Natural killer cell treated with Interleukin-12 subunit alpha and Interleukin-12 subunit beta and Interleukin-15 and Interleukin-18, amount 100 ng/mL, for 72 hours (primary cell): ENCODE measurements at places on chromosomes 5 and 9. TPM values are rescaled to one million over a fixed set of nuclear protein-coding genes. Genes with fewer than 3 reads are reported as not detected.

DNA sequence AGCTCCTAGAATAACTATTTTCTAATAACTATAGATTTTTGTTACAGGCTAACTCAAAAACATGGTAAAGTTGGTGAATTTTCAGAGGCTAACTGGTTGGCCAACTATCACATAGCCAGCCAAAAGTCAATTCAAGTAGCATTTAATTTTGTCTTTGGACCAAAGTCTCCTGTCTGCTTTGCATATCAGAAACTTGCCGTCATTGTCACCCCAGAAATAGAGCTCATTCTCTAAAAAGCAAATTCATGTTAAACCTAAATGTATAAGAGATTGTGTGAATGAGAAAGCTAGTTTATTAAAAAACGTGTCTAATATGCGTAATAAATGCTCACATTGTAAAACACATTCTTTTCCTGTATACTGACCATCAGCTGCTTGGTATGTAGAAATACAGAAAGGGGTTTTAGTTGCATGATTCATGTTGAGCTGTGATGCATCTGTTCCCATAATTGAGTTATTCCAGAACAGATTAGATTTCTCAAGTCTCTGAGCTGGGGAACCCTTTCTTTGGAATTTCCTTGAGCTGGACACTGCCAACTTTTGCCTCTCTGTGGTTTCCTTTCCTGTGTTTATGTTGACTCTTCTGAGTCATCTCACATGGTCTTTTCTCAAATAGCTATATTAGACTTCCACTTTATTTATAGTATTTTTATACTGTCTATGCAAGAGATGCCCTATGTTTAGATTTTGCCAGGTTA lies 7.3 kb downstream of the SRFBP1 start:
- DNase-seq, result no peak

GRCh38 chr5:28523888-28524635 lies 1485.7 kb upstream of the CDH9 start:
- DNase-seq, result no peak

DNA sequence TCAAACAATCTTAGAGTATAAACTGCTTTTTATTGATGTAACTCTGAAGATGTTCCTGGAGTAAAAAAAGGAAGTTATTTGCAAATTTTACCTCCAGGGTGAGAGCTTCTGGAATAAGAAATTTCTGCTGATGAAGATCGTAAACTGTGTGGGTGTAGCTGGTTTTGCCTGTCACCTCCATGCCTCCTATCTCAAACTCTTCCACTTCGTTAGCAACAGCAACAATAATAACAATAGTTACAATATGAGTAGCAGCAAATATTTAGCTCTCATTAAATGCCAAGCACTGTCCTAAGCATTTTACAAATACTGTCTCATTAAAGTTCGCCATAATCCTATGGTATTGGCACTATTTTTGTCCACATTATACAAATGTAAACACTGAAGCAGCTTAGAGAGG lies 57.9 kb downstream of the GCNT1 start:
- DNase-seq, result no peak

DNA sequence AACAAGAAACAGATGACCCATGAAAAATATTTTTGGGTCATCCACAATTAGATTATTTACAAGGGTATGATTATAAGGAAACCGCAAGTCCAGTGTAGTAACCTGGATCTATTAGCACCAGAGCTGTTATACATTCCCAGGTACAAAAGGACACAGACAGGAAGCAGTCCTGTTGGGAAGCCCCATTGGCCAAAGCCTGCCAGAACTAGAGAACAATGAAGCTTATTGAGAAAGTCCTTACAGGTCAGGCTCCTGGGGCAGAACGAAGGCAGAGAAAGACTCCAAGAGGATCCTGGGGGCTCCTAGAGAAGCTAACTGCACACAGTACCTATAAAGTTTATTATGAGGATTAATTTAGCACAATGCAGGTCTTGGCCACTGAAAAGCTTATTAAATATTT lies 169.9 kb downstream of the PARP8 start:
- DNase-seq, result no peak

The NINJ1 gene
- 21.9 TPM for total RNA-seq

The GCNT4 gene
- 0.57 TPM for total RNA-seq

GRCh38 chr9:124450241-124450924 lies at the start of gene ADGRD2:
ADGRD2 (plus strand) TSS chr9:124450451; CDS start chr9:124451667, 1,216 bp downstream.
- DNase-seq, result no peak

DNA sequence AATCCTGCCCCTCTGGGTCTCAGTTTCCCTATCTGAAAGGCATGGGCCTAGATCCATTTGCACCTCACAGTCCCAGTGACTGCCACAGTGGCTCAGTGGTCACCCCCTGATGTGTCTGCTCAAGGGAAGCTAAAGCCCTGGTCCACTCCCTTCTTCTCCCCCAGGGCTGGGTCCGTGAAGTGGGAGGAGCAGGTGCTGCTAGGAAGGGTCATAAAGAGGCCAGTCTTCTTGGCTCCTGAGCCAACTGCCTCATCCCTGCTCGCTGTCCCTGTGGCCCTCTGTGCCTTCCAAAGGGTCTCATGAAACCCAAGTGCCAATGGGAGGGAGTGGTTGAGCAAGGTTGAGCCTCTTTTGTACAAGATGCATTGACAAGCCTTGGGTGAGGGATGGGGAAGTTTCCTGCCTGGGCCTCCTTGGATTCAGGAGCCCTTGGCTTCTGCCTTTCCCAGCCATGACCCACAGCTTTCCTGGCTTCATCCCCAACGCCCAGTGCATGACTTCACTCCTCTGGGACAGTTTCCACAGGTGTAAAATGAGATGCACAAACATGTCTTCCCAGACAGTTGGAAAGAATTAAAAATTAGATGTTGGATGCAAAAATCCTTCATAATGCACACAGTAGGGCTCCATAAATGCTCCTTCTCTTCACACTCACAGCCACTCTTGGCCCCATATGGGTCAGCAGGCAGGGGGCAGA lies 1.6 kb upstream of the SLC6A7 start:
- DNase-seq, result no peak

The MAMDC2 gene
- not detected for total RNA-seq

- DNase-seq, result no peak
Observed at GRCh38 chr5:43233946-43234345, 41.9 kb downstream of the NIM1K start.

DNA sequence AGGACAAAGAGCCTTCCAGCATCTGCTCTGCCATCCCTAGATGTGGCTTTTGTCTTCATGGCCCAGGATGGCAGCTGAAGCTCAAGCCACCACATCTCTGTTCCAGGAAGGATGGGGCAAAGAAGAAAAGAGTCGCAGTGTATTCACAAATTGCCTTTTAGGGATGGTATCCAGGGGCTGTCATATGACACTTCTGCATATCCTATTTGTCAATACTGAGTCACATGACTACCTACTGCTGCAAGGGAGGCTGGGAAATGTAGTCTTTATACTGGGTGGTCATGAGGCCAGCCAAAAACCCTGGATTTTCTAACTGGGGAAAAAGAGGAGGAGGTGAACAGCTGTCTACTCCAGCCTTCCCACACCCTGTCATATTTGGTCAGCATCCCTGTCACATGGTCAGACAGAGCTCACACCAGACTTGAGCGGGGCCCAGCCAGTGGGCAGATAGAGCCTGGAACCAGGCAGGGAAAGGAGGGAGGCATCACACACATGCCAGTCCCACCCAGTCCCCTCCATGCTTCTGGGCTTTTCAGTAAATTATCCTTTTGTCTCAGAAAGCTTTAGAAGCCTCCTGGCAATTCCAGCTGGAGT lies 52.0 kb downstream of the OLFM1 start:
- no peak for DNase-seq

DNA sequence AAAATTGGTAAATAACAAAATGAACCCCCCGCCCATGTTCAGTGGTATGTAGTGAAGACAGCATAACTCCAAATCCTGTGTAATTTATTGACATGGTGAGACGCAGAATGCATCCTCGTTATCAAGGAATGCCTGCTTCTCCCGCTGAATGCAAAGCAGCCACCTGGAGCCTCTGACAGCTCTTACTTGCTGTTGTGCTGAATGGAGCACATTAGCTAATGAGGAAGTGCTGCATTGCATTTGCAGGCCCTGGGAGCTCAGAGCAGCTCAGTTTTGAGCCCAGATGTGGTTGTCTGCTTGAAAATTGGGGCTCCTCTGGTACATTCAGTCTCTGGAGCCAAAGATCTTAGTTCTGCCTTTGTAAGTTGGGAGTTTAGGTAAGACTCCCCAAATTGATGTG lies 28.9 kb downstream of the PLAC8L1 start:
- no peak for DNase-seq

- no peak for DNase-seq
Observed at GRCh38 chr9:114212826-114213225, 57.5 kb downstream of the COL27A1 start.

- no peak for DNase-seq
Observed at GRCh38 chr9:87717456-87717855, 8.5 kb upstream of the CTSL start.

- DNase-seq, result no peak
Observed at GRCh38 chr9:71368157-71368556, 246.7 kb upstream of the TRPM3 start.

GRCh38 chr5:67206929-67207328 lies 10.3 kb upstream of the CD180 start:
- DNase-seq, result peak; percentile 87

DNA sequence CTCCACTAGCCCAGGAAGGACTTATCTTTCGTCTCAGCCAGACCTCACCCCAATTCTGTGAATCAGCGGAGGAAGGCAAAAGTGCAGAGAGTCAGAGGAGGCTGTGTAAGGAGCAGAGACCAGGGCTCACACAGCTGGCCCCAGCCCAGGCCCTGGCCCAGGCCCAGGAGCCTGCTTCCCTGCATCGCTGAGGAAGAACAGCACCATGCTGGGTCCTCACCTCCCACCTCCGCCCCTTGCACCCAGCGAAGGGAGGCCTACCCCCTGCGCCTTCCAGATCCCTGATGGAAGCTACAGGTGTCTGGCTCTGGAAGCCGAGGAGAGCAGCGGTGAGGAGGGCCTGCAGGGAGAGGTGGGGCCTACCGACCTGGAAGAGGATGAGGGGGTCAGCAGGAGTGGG lies 22.3 kb upstream of the SYNPO start:
- no peak for DNase-seq
